T-cell (primary cell): ENCODE measurements at places on chromosomes 7 and 10.

GRCh38 chr7:30181211-30181610 is 46.4 kb downstream of the MTURN start:
- no peak overlapping the region for H3K27ac ChIP-seq
- no peak overlapping the region for H3K4me3 ChIP-seq
- peaks cover 13% of the 10 kb centered on the region for H3K4me1 ChIP-seq
- H3K27me3 ChIP-seq: no peaks in the 10 kb centered on the region
- DNase-seq: no peak

DNA sequence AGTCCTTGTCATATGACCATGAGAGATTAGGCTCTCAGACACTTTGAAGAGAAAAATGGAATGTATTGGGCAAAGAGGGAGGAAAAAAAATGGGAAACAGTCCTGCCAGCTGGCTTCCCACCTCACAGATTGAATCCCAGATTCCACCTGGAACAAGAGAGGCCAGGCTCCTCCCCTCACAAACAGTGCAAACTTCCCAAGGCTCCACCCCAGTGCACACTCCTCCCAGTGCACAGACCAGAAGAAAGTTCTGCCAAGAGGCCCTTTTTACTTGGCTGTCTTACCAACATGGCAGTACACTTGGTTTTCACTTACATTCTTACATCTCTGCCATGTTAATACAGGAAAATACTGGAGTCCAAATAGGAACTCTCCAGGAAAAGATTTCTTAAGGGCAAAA is 202.3 kb downstream of the AHR start:
- no peak for DNase-seq
- H3K27me3 ChIP-seq: no peaks in the 10 kb centered on the region
- no peaks in the 10 kb centered on the region for H3K4me1 ChIP-seq
- H3K36me3 ChIP-seq: no peaks in the 10 kb centered on the region

GRCh38 chr7:101169838-101170551 is 4.6 kb upstream of the VGF start:
- peaks cover 17% of the 10 kb centered on the region for H3K27me3 ChIP-seq
- peak; percentile 51 for DNase-seq
- no peaks in the 10 kb centered on the region for H3K36me3 ChIP-seq
- peaks cover 80% of the 10 kb centered on the region for H3K4me1 ChIP-seq
- peak overlapping the region; percentile 41 for H3K4me3 ChIP-seq
- H3K27ac ChIP-seq: no peak overlapping the region

- peak overlapping the region; percentile 96 for H3K27ac ChIP-seq
- H3K4me3 ChIP-seq: peak overlapping the region; percentile 74
- DNase-seq: no peak
Observed at GRCh38 chr7:73521636-73522104, 423 bp downstream of the BAZ1B start.

DNA sequence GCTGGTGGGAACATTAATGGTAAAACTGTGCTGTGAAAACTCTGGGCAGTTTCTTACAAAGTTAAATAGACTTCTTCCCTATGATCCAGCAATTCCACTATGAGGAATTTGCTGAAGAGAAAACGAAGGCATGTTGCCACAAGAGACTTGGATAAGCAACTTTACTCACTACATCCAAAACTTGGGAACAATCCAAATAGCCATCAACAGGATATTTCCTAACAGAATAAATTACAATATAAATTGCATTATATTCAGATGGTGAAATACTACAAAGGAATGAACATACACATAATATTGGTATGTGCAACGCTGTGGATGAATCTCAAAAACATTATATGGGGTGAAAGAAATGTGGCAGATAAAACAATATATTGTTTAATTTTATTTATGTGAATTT is 21.4 kb upstream of the MKI67 start:
- peaks cover 2% of the 10 kb centered on the region for H3K4me1 ChIP-seq
- H3K27me3 ChIP-seq: peaks cover 5% of the 10 kb centered on the region
- H3K27ac ChIP-seq: no peak overlapping the region
- no peak for DNase-seq

DNA sequence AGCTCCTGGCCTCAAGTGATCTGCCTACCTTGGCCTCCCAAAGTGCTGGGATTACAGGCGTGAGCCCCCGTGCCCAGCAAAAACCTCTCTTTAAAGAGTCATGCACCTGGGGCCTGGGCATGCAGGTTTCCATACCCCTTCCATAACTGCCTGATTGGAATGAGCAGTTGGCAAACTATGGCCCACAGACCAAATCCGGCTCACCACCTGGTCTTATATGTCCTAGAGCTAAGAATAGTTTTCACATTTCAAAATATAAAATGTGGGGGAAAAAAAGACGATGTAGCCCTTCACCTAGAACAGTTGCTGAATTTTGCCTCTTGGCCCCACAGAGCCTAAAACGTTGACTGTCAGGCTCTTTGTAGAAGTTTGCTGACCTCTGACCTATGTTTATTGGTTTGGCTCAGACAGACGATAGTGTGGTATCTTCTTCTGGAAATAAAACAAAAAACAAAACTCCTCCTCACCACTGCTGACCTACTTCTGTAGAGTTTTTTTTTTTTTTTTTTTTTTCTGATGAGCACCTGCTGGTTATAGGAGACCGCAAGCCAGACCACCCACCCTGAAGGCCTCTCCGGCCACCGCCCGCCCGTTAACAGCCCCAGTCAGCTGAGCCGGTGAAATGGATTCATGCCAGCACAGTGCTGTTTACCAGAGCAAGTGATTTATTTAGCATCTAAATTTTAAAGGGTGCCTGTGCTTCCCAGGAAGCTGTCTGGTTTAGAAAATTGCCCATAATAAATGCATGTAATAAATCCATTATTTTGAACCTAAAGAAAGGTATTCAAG is 33.5 kb upstream of the SFRP5 start:
- H3K4me3 ChIP-seq: no peak overlapping the region
- H3K4me1 ChIP-seq: no peaks in the 10 kb centered on the region
- H3K36me3 ChIP-seq: no peaks in the 10 kb centered on the region
- H3K27me3 ChIP-seq: peaks cover 8% of the 10 kb centered on the region
- no peak overlapping the region for H3K27ac ChIP-seq
- DNase-seq: no peak

DNA sequence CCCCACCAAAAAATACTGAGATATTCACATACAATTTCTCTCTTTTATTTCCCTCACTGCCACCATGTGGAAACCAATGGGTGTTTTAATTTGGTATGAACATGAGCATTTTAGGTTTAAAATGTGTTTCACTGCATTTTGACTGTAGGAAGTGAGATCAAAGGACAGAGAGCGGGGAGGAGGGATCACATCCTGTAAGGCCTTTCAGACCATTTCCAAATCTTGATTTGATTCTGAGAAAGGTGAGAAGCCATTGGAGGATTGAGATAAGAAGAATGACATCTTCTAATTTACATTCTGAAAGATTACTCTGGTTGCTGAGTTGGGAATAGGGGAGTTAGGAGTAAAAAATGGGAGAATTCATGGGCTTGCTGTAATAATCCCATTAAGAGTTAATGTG is 42.5 kb downstream of the GPR141 start:
- H3K27ac ChIP-seq: no peak overlapping the region
- DNase-seq: no peak
- no peaks in the 10 kb centered on the region for H3K36me3 ChIP-seq
- no peaks in the 10 kb centered on the region for H3K27me3 ChIP-seq
- peaks cover 3% of the 10 kb centered on the region for H3K4me1 ChIP-seq

DNA sequence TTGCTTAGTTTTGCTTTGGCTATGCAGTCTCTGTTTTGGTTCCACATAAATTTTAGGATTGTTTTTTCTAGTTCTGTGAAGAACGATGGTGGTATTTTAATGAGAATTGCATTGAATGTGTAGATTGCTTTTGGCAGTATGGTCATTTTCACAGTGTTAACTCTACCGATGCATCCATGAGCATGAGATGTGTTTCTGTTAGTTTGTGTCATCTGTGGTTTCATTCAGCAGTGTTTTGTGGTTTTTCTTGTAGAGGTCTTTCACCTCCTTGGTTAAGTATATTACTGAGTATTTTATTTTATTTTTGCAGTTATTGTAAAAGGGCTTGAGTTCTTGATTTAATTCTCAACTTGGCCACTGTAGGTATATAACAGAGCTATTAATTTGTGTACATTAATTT is 78.2 kb upstream of the ZNF92 start:
- DNase-seq: no peak
- H3K27me3 ChIP-seq: peaks cover 7% of the 10 kb centered on the region
- no peaks in the 10 kb centered on the region for H3K36me3 ChIP-seq
- H3K4me3 ChIP-seq: no peak overlapping the region

- H3K36me3 ChIP-seq: no peaks in the 10 kb centered on the region
- H3K4me1 ChIP-seq: peaks cover 2% of the 10 kb centered on the region
- H3K27me3 ChIP-seq: peaks cover 43% of the 10 kb centered on the region
- no peak overlapping the region for H3K4me3 ChIP-seq
Observed at GRCh38 chr10:117532451-117533107, 10.0 kb upstream of the EMX2 start.
